Right forelimb (tissue), 1 donor: ENCODE measurements at places on chromosomes 12 and 14.
A peak's percentile ranks its signal among the peaks of the same experiment; 100 is the strongest.

- no peak for DNase-seq
Measured at GRCh38 chr14:80850197-80850814, 91.2 kb downstream of the CEP128 start.

DNA sequence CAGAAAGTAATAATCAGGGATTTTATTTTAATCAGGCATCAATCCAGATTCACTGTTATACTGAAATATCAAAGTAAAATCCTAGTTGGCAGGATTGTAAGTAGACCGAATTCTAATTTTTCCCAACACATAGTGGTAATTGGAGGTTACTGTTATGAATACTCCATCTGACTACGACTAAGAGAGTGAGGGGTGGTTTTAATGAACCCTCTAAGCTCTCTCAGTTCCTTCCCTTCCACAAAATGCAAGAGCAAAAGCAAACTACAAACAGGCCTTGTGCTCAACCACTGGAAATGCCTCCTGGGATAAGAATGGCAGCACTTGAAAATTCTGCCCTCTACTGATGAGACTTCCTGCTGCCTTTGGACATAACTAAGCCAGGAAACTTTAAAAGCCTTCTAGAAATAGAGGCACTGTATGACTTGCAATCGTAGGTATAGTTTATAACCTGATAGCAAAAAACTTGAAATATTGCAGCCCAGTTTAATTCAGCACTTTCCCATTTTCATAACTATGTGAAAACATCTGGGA is 184.8 kb downstream of the SLC16A7 start:
- no peak for DNase-seq

GRCh38 chr14:61502459-61503093 is 181.2 kb downstream of the PRKCH start:
- peak; percentile 44 for DNase-seq

GRCh38 chr14:76793324-76793723 is 19.4 kb downstream of the ANGEL1 start:
- no peak for DNase-seq

GRCh38 chr12:20368114-20368650 is at the start of gene PDE3A:
Gene PDE3A, plus strand, starts transcription at chr12:20368537. Its CDS starts 748 bp downstream, at chr12:20369285.
- DNase-seq: peak; percentile 86

DNA sequence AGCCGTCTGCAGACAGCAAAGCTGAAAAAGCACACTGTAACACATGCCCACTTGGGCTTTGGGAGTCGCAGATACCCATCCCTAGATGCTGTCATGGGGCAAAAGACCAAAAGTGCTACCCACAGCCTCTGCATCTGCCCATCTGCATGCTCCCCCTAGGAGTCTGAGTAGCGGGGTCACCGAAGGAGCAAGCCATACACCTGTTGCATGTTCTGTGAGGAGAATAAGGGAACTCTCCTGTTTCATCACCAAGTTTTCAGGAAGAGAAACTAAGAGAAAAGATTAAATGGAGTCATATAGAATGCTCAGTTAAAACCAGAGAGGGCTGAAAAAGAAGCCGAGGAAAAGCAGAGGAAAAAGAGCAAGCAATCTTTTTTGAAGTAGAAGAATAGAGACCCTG is 13.7 kb upstream of the ST8SIA1 start:
- DNase-seq: no peak
